ENCODE measurements at places on chromosomes 3 and 15. TPM values are rescaled to one million over a fixed set of nuclear protein-coding genes. Genes with fewer than 3 reads are reported as not detected.

The TMEM62 gene
- total RNA-seq: 8.6 TPM

The STARD5 gene
- total RNA-seq: 2.1 TPM

The IMPG2 gene
- total RNA-seq: not detected

The GPR15 gene
- total RNA-seq: not detected

The HGD gene
- total RNA-seq: 24.4 TPM

The C3orf22 gene
- total RNA-seq: not detected

The SNX22 gene
- total RNA-seq: 0.74 TPM

Data from A549 treated with GW870086 at 1 μM for 4 hours (cell line).